ENCODE measurements at places on chromosomes 2 and 18.

DNA sequence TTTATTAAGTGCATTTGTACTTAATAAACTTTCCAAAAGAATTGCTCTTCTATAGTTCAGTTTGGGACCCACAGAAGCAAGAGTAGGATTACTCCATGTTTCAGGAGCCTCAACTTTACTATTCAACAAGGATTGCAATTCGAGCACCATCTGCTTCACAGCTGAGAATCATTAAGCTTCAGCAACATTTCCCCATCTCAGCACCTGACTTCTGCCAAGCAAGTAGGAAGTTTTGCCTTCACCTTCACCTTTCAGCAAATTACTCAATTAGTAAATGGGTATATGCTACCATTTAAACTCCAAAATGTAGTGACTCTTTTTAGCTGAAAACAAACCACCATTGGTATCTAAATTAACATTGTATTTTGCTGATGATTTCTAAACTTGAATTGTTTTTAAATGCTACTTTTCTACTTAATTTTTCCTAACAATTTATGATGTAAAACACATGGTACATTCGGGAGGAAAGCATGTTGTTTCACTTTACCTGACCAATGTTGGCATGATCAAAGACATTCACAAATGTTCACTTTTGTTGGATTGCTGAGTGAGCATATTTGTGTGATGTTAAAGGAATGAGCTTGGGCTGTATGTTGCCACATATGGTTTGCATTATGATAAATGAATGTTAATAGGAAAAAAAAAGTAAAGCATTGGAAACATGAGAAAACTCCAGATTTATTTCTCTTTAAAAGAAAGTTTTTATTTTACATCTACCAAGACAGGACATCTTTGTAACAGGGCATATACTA is 159.2 kb downstream of the GULP1 start:
- DNase-seq: no peak

GRCh38 chr2:24613154-24613814 is 122.2 kb downstream of the NCOA1 start:
- DNase-seq: no peak

- DNase-seq: no peak
These were observed 70.0 kb downstream of the SCG2 start for GRCh38 chr2:223532161-223532560.

- DNase-seq: no peak
These were observed 110.0 kb upstream of the RASGRP3 start for GRCh38 chr2:33366473-33366872.

GRCh38 chr2:167592441-167592840 is 655.0 kb downstream of the STK39 start:
- no peak for DNase-seq

DNA sequence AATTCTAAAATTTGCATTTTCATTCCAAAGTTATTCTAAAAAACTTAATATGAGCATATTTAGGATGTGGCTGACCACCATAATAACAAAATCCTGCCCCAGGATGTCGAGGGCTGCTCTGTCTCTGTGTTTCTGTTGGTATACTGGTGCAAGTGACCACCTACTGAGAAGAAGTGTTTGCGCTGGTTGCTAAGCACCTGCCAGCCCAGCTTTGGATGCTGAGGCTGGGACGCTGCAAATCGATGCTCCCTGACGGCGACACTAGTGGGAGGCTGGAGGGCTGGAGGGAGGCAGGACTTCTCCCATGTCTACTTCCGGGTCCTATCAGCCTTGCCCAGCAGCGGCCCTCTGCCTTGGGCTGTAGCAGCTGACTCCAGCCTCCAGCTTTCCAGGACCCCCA is 45.0 kb downstream of the LAMA1 start:
- DNase-seq: no peak

DNA sequence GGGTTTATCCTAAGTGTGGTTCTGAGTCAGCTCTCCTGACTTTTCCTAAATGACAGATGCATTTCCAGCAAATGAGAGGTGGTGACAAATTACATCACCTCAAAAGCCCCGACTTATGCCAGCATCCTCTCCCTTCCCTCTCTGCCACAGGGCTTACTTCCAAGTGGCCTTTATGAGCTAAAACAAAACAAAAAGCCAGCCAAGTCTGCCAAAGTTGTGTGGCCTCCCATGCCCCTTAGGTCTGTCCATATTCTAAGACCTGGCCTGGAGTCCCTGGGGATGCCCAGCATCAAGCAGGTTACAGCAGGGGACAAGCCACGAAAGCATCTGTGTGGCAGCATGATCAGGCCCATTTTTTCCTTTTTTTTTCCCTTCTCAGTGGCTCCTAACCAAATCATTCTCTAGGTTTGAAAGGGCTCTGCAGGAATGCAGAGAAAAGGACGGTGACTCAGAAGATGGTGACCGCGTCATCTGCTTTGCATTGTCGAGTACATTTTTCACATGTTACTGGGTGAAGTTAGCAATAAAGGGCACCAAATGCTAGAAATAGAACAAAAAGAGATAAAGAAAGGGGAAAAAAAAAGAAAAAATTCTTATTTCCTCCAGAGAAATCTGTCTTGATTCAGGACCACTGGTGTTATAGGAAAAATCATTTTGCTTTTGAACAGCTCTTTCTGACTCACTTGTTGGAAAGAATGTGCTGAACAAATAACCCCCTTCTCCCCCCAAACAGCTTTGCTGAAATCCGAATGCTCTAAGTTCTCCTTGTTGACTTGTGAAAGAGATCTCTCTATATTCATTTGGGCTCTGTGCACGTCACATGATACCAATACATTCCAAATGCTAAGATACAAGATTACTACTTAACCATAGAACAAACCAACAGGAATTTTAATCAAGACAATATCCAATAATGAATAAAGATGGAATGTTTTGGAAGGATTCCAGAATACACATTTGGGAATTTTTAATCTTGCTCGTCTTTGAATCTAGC is 178.7 kb downstream of the EN1 start:
- DNase-seq: no peak

DNA sequence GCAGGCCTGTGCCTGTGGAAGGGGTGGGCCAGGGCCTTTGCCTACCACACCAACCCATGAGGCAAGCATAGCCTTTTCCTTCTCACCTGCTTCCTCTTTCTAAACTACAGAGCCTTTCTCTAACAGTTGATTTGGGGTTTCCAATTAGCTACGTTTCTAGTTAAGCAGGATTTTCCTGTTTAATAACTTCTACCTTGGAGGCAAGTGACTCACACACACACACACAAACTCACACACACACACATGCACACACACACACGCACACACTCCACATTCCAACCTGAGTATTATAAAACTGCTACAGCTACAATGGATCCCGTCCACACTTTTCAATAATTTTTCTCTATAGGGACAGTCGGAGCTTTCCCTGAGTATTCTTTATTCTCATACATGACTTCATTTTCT is 84.9 kb downstream of the SOX11 start:
- DNase-seq: no peak
